Spinal cord (tissue), 10 donors: ENCODE measurements at places on chromosomes 7 and 10. TPM values are rescaled to one million over a fixed set of nuclear protein-coding genes. Genes with fewer than 3 reads are reported as not detected.

Gene SVIL
- total RNA-seq, result 119 TPM

GRCh38 chr7:42389697-42390096 lies 152.7 kb upstream of the GLI3 start:
- no peak for DNase-seq

DNA sequence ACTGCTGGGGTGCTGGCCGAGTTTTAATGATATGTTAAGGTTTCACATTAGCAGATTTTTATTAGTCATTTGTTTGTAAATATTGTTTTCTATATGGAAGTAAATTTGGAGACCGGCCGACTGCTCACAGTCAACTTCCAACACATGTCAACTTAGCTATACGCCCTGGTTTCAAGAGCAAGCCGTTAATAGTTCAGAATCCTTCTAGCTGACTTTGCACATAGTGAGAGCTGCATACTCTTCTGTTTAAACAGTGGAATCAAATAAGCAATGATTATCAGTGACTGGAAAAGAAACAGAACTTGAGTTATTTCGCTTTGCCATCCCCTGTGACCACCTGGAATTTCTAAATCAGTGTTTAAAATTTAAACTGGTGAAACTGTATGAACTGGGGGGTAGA lies 109.9 kb downstream of the PFKFB3 start:
- DNase-seq, result no peak

Gene INA
- total RNA-seq, result 55.2 TPM

- no peak for DNase-seq
Measured at GRCh38 chr7:68547181-68547580, 1051.1 kb upstream of the AUTS2 start.
